ENCODE measurements at places on chromosomes 2 and 18. TPM values are rescaled to one million over a fixed set of nuclear protein-coding genes. Genes with fewer than 3 reads are reported as not detected.

GRCh38 chr2:200376513-200377354, 70.2 kb downstream of the SPATS2L start:
- DNase-seq, result no peak

DNA sequence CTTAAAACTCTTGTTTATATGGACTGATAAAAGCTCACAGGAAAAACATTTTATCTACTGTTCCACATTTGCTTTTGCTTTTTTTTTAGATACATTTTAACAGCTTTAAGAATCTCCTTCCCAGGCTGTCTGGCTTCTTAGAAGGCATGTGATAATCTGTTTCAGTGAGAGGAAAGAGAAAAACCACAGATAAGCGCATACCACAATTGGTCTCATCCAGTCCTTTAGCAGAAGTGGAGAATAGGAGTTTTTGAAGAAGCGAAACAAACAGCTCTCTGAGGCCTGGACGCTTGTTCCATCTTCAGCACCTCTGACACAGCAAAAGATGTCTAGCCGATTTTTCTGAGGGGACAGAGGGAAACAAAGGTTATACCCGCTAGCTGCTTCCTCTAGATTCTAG, 37.6 kb downstream of the RMC1 start:
- DNase-seq, result no peak

DNA sequence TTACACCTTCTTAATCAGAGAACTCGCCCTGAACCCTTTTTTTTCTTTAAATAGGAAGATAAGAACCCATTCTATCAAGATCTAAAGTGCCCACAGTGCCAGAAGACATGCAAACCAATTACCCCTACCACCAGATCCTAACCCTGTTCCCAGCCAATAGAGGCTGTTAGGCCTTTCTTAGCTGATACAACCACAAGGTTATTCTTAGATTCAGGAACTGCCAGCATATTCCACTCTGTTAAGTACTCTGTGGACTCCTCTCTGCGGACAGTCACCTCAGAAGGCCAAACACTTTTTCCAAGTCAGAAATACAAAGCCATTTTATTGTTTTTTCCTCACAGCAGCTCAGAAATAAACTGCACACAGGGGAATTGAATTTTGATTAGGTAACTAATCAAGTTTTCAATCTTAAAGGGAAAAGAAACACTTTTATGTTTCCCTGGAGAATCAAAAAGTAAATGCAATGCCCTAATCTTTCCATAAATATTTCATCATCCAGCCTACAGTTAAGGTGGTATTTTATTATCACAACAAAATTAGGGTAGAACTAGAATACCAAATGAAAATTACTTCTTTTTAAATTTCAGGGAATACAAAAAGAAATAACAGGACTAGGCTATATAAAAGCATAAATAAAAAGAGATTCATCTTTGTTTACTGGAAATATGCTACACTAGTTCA, 111.4 kb downstream of the NBAS start:
- no peak for DNase-seq

DNA sequence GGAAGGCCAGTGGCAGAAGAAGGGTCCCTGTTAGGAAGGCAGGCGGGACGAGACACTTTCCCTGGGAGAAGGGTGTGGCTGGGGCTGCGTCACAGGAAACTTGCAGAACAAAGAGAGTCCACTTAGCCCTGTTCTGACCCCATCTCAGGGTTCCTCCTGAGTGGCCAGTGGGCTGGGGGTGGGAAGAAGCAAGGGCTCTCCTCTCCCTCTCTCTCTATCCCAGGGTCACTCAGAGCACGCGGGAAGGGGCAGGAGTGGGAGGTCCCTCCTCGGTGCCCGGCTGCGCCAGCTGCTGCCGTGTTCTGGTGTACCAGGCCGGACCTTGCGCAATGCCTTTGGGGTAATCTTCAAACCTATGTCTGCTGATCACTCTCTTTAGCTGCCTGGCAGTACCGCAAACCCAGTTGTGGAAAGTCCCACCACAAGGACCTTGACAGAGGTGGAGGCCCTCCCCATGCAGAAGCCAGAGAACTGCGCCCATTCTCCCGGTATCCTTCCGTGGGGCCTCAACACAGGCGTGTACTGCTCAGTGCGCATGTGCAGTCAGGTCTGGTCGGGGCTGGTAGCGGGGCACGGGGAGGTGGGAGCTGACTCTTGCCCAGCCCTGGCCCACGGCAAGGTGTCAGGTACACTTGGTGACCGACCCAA, 47.8 kb upstream of the ST3GAL5 start:
- DNase-seq, result no peak

GRCh38 chr2:205273627-205274026, 408.7 kb upstream of the NRP2 start:
- no peak for DNase-seq

DNA sequence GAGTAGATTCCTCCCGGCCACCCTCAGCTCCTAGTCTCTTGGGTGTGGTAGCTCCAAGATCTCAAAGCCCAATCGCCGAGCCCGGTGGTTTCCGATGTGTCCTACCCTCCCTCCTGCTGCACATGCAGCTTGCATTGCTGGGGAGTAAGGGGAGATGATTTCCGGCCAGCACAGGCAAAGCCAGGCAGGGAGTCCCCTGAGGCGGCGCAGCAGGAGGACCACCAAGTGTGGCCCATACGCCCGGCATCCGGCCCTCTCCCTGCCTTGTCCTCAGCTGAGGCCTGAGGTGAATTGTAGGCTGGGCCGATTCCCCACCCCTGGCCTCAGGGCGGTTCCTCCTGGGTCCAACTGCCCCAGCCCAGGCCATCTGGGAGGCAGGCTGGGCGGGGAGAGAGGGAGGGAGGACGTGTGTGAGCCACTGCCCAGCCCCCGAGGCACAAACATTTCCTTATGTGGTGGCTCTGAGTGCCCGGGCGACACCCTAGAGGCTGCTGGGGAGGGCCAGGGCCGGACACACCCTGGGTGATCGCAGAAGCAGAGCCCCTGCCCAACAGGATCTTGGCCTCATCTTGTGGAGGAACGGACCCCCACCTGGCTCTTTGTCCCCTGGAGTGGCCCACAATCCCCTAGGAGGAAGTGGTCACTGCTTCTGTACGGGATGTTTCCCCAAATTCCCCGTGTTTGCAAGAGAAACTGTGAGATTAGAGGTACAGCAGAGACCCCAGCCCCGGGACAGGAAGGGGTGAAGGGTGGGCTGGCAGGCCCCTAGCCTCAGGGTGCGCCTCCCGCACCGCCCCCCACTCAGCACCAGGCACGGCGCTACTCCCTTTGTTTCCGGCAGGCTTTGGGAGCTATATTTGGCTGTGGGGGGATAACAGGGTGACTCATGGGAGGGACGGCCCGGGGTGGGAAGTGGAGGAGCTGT, 41.9 kb upstream of the PTMA start:
- DNase-seq, result peak; percentile 72

DNA sequence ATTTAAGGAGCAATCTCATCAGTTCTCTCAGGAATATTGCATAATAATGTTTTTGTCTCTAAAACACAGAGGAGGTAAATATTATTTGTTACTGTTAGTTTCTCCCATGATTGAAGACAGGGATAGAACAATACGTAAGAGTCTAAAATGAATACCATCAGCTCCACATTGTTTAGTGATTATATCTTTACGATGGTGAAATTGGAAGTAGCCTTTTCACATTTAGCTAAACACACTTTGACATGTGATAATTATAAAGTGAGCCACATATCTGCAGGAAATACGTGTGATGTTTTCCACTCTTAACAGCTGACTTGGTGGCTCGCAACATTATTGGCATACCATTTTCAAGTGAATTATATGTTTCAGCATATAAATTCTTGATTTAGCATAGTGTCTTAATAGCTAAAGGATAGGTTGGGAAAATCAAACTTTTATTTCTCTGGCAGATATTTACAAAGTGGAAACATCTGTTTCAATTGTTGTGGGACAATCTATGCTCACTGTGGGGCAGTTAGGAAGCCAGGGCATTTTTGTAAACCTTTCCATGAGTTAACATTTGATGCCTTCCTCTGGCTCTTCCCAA, 208.1 kb upstream of the RASGRP3 start:
- no peak for DNase-seq

GRCh38 chr2:18379870-18380269, 180.6 kb downstream of the RDH14 start:
- no peak for DNase-seq

GRCh38 chr18:2569338-2570207, 1.7 kb downstream of the METTL4 start:
- DNase-seq, result no peak

- no peak for DNase-seq
These were observed 827.6 kb downstream of the RNF144A start for GRCh38 chr2:7744827-7745226.

DNA sequence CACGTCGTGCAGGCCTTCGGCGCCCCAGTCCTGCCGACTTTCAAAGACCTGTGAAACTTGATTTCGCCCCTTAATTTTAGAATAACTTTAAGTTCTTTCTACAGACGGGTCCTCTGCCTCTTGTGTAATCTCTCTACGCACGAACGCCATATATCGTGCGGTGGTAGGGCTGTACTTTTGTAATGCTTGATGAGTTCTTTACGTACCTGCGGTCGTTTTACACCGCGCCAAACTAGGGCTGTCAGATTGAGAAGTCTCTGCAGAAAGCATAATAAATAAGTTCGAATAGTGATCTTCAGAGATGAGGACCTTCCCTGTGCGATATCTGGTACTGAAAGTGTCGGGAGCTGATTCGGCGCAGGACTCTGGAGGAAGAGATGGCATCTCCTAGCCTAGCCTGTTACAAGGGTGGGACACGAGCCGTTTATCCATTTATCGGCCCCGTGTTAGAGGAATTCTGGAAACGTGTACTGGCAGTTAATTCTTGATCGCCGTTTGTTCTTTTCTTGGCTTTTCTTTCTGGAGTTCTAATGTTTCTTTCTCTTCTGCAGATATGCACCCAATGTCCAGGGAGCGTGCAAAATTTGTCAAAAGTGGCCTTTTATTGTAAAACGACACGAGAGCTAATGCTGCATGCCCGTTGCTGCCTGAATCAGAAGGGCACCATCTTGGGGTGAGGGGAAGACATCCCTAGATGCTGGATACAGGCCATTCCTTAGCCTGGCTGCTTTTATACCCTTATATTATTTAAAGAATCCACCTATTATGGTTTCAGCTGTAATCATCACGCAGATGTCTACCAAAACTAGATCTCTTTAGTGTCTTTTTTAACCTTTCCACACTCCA, 781 bp upstream of the SLC5A6 start:
- no peak for DNase-seq

GRCh38 chr2:238093181-238094140, 6.7 kb upstream of the ESPNL start:
- DNase-seq, result no peak

- DNase-seq, result no peak
These were observed 46.4 kb downstream of the ABCG8 start for GRCh38 chr2:43885132-43885632.

GRCh38 chr2:205564346-205565141, 117.8 kb upstream of the NRP2 start:
- no peak for DNase-seq

- no peak for DNase-seq
These were observed 127.7 kb downstream of the RAPGEF4 start for GRCh38 chr2:172863341-172863740.

- no peak for DNase-seq
These were observed 191.0 kb downstream of the GRB14 start for GRCh38 chr2:164430166-164430783.

GRCh38 chr2:235378246-235378645, 115.6 kb upstream of the AGAP1 start:
- no peak for DNase-seq

GRCh38 chr2:234198976-234199375, 148.5 kb downstream of the SPP2 start:
- DNase-seq, result no peak

GRCh38 chr2:46134531-46135227, 162.5 kb upstream of the EPAS1 start:
- DNase-seq, result no peak

DNA sequence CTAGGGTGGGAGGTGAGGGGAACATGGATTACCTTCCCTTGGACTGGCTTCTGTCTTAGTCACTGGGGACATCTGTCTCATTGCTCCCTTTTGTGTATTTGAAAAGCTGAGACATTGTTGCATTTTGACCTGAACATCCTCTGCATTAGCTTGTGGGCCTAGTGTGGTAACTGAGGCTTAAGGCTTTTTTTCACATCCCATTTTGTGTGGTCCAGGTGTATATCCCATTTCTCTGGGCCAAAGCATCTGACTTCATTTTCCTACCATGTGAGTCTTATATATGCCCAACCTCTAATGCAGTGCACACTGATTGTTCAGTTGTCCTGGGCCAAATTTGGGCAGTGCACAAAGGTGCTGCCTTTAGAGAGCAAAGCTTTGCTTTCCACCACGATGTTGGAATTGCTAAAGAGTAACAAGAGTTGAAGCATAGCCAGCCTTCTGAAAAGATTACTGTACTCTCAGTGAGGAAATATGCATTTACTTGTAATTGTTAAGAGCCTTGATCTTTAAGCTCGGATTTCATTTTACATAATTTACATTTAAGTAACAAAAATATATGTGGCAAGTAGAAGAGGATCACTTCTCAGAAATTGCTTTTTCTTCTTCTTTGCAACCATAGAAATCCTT, 13.3 kb downstream of the PRKCE start:
- no peak for DNase-seq

DNA sequence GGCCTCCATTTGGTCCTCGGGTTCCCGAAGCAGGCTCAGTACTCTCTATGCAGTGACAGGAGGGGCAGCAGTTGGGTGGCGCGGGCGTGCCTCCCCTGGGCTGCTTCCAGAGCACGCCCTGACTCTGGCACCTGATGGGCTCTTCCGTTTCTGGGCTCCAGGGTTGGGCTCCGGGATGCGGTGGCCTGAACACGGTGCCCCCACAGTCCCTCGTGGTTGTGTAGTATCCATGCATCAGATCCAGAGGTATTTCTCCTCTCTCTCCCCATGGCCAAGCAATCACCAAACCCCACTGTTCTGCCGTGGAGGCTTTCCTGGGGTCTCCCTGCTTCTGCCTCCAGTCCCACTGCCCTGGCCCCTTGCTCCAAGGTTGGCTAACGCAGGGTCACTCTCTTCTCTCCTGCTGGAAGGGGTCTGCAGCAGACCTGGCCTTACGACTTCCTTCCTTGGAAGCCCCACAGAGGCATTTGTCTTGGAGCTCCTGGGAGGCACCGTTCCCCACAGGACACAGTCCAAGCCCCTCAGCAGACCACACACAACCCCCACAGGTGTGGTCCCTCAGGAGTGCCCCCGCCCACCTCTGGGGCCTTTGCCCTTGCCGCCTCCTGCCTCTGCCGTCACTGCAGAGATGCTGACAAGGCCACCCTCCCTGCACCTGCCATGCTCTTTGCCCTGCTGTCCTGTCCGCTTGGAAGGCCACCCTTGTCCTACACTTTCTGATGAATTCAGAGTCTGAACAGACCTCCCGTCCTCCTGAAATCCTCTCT, 136.6 kb upstream of the ASB18 start:
- DNase-seq, result no peak

Gene C18orf32
- 13.6 TPM for total RNA-seq

Gene ZAP70
- 7.8 TPM for total RNA-seq

Gene TDRD15
- total RNA-seq, result not detected

Gene GALNT5
- 11.2 TPM for total RNA-seq

Gene FAM237A
- total RNA-seq, result not detected

Gene UBE2E3
- total RNA-seq, result 23.6 TPM

Gene STPG4
- not detected for total RNA-seq

Gene NYAP2
- not detected for total RNA-seq

Gene SLC9A4
- 0.40 TPM for total RNA-seq

Gene TPGS2
- total RNA-seq, result 65.1 TPM

Gene CCDC68
- total RNA-seq, result 0.11 TPM

Gene GALNT13
- total RNA-seq, result 0.04 TPM

Gene MRPL44
- total RNA-seq, result 18.9 TPM
